ENCODE measurements at places on chromosomes 2 and 18.

GRCh38 chr2:129619471-129619870, 360.0 kb upstream of the RAB6C start:
- DNase-seq = no peak

DNA sequence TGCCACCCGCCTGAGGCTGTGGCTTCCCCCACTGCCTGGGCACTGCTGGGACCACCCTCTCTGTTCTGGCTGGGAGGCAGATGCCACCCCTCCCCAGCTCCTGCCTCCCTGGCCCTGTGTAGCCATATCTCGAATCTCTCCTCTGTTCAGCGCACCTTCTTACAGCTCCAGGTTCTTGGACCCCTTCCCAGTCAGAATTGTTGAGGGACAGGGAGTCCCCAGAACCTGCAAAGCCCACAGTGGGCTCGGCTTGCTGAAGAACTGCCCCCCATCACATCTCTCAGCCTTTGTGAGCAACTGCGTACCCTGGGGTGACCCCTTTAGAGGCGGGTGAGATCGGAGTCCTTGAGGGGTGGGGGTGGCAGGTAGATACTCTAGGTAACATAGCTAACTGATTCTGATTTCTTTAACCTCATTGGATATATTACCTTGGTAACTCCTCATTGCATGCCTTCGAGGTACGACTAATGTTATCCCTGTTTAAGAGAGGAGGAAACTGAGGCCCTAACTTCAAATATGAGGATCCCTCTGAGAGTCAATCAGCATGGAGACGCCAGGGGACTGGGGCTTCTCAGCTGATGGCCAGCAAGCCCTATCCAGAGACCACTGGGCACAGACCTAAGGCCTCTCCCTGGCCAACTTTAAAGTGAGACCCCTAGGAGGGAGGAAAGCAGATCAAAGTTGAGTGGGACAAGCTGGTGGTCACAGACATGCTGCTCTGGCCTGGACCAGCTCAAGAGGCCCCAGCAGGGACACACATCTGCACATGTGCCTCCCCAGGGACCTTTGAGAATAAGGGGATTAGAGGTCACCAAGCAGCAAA, 101.3 kb downstream of the CAPN13 start:
- DNase-seq = no peak

DNA sequence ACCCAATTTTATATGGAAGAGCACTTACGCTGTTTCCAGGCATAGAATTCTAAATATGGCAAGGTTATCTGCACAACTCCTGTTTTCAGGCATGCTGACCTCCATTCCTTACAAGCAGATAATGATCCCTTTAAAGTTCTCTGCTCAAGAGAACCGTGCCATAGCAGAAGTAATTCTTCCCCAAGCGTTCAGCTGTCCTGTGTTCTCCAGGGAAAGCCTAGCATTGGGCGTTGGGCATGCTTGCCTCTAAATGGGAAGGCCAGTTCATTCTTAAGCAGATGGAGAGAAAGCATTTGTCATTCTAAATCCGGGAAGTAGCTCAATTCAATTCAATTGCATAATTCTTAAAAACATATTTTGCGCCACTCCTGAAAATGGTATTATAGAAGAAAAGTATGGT, 55.7 kb upstream of the EML4 start:
- DNase-seq = no peak

GRCh38 chr2:145811276-145812164, 1291.6 kb upstream of the ZEB2 start:
- DNase-seq = no peak

GRCh38 chr2:206527153-206527552, 83.8 kb downstream of the ADAM23 start:
- DNase-seq = no peak

Measured in activated CD4-positive, CD25-positive, alpha-beta regulatory T cell (primary cell).